ENCODE measurements at places on chromosomes 3 and 15. TPM values are rescaled to one million over a fixed set of nuclear protein-coding genes. Genes with fewer than 3 reads are reported as not detected.

DNA sequence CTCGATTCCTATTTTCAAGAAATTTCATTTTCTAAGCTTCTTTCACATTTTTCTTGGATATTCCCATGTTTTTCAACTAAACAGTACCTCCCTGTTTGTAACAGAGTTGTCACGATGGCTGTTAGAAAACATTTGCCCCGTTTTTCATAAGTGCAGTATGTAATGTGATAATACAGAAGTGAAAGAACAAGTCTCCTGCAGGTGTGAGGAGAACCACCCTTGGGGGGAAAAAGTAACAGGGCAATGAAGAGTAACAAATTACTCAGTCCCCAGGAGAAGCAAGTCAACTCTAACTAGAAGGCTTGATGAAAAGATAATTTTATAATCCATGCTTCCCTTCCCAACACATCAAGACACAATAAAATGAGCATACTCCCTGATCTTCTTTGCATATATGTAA lies 493.3 kb downstream of the FOXP1 start:
- peaks cover 8% of the 10 kb centered on the region for H3K4me1 ChIP-seq
- H3K27me3 ChIP-seq = no peaks in the 10 kb centered on the region
- no peak overlapping the region for H3K4me3 ChIP-seq
- DNase-seq = no peak
- no peaks in the 10 kb centered on the region for H3K36me3 ChIP-seq

- H3K36me3 ChIP-seq = no peaks in the 10 kb centered on the region
- peaks cover 12% of the 10 kb centered on the region for H3K4me1 ChIP-seq
- no peak overlapping the region for H3K27ac ChIP-seq
- H3K27me3 ChIP-seq = no peaks in the 10 kb centered on the region
- DNase-seq = peak; percentile 36
Measured at GRCh38 chr3:189340680-189341460, 169.1 kb downstream of the TPRG1 start.

- no peak for DNase-seq
- H3K4me3 ChIP-seq = no peak overlapping the region
- no peaks in the 10 kb centered on the region for H3K27me3 ChIP-seq
- no peaks in the 10 kb centered on the region for H3K4me1 ChIP-seq
- H3K27ac ChIP-seq = no peak overlapping the region
Measured at GRCh38 chr3:41141433-41142167, 57.7 kb upstream of the CTNNB1 start.

The PRSS50 gene
- total RNA-seq = 1.9 TPM

The MLF1 gene
- total RNA-seq = 25.4 TPM

The THPO gene
- total RNA-seq = 0.31 TPM

Data from neural progenitor cell (in vitro differentiated cells).